ENCODE measurements at places on chromosomes 2 and 18.
A peak's percentile ranks its signal among the peaks of the same experiment; 100 is the strongest.

DNA sequence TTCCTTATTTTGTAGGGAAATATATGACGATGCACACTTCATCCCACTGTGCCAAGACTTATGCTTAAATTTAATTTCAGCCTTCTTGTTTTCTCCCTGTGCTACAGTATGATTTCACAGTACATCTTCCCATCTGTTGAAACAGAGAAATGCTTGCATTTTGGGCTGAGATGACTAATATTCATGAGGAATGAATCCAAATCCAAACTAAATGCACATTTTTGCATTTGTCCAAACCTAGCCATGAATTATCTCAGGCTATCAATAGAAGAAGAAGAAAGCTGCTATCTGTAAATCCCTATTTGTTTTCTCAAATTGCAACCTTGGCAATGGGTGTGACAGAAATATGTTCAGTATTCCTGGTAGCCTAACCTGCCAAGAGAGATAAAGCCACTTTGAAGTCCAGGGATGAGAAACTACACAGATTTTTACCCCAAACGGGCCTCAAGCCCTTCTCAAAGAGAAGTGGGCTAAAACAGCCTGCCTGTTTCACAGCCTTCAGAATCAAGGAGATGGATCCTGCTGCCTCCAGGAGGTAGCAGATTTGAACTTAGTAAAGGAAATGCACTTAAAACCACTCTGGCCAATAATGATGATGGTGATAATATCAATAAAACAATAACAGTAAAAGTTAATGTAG, 306.9 kb upstream of the NT5C1B start:
- no peaks in the 10 kb centered on the region for H3K27me3 ChIP-seq
- H3K27ac ChIP-seq = no peak overlapping the region
- peaks cover 4% of the 10 kb centered on the region for H3K4me1 ChIP-seq
- no peak for DNase-seq
- no peaks in the 10 kb centered on the region for H3K36me3 ChIP-seq
- no peak overlapping the region for H3K4me3 ChIP-seq

- H3K4me3 ChIP-seq = no peak overlapping the region
- no peaks in the 10 kb centered on the region for H3K27me3 ChIP-seq
- H3K36me3 ChIP-seq = no peaks in the 10 kb centered on the region
- peaks cover 6% of the 10 kb centered on the region for H3K4me1 ChIP-seq
- no peak for DNase-seq
- H3K27ac ChIP-seq = no peak overlapping the region
Measured at GRCh38 chr2:113707106-113707505, 49.3 kb downstream of the SLC35F5 start.

GRCh38 chr2:25618676-25619075, 54.7 kb downstream of the DTNB start:
- H3K4me3 ChIP-seq = no peak overlapping the region
- no peaks in the 10 kb centered on the region for H3K27me3 ChIP-seq
- H3K27ac ChIP-seq = no peak overlapping the region
- H3K36me3 ChIP-seq = no peaks in the 10 kb centered on the region
- peaks cover 4% of the 10 kb centered on the region for H3K4me1 ChIP-seq
- no peak for DNase-seq

DNA sequence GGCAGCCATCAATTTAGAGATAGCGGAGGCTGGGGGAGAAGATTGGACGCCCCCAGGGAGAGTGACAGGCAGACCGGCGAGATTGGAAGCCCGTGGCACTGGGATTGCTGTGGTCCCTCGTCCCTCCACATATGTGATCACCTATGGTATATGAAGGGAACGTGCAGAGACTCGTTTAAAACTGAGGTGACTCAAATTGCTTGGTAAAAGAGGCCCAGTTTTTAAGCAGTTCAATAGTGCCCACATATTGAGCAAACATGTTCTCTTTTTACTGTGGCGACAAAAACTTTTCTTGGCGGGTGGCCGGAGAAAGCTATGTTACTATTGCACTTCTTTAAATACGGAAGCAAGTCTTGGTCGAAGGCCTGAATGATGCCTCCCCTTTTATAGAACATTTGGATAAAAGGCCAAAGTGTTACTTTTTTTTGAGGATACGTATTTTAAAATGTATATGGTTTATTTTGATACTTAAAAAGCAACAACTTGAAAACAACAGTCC, 9.1 kb downstream of the B3GNT2 start:
- no peaks in the 10 kb centered on the region for H3K27me3 ChIP-seq
- no peak overlapping the region for H3K4me3 ChIP-seq

DNA sequence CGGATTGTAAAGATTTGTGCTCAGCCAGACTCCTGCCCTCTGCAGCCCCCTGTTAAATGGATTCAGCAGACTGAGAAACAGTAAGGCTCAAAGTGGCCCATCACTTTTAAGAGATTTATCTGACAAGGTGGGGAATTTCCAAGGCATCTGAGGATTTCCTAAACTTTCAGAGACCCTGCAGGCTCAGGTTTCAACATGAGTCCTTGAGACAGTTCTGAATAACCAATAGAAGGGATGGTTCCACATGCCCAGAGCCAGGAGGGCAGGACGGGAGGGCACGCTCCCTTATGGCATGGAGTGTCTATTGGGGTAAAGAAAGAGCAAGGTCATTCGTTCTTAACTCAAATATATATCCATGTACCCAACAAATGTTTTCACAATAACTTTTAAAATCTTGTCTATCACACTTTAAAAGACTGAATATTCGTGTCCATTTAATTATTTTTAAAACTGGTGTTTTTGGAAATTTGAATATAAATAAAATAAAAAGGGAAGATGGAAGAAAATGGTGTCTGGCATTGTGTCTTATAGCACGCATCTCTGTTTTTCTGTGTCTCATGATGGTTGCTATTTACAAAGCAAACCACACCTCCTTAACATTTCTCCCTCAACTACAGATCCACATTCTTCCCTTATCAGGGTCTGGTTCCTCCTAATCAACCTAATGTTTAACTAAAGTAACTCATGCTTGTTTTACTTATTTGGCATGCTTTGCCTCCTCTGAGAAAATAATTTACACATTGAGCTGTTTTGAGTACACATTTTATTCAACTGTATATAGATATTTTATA, 56.0 kb upstream of the DSG1 start:
- DNase-seq = no peak
- H3K4me1 ChIP-seq = peaks cover 7% of the 10 kb centered on the region
- H3K36me3 ChIP-seq = no peaks in the 10 kb centered on the region
- no peak overlapping the region for H3K27ac ChIP-seq
- H3K27me3 ChIP-seq = no peaks in the 10 kb centered on the region

DNA sequence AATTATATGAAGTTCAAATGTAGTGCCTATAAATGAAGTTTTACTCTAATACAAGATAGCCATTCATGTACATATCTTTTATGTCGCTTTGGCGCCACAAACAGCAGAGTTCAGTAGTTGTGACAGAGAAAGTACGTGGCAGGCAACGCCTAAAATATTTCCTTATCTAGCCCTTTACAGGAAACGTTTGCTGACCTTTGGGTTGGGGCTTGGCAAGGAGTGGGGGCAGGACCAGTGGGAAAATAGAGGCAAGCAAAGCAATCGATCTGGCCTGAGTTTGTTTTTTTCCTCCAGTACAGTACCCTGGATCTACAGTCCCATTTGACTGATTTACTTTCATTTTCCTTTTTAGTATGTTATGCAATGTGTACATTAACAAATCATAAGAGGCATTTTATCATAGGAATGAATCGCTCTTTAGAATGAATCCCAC, 13.1 kb downstream of the CCDC68 start:
- H3K4me3 ChIP-seq = peak overlapping the region; percentile 52
- peak overlapping the region; percentile 74 for H3K27ac ChIP-seq
- peak; percentile 65 for DNase-seq
- peaks cover 34% of the 10 kb centered on the region for H3K4me1 ChIP-seq

All from liver (tissue), 10 donors.